ENCODE measurements at places on chromosomes 7 and 10. TPM values are rescaled to one million over a fixed set of nuclear protein-coding genes. Genes with fewer than 3 reads are reported as not detected.

Gene GNG11
- 11.2 TPM for total RNA-seq

Gene LOXL4
- 13.3 TPM for total RNA-seq

Gene ATRNL1
- 0.16 TPM for total RNA-seq

Gene CELF2
- total RNA-seq: 4.4 TPM

Gene PSMA2
- 42.6 TPM for total RNA-seq

Gene RP9
- 9.4 TPM for total RNA-seq

Gene IQUB
- total RNA-seq: 0.69 TPM

Gene OR6B1
- not detected for total RNA-seq

Gene MRC1
- total RNA-seq: not detected

Gene SLC18A3
- not detected for total RNA-seq

Gene ITGA8
- under 0.01 TPM for total RNA-seq

Gene CYP3A7
- 1.1 TPM for total RNA-seq

Gene JMJD1C
- 39.4 TPM for total RNA-seq

Gene PLAU
- 63.4 TPM for total RNA-seq

Gene HMX3
- total RNA-seq: 0.16 TPM

Gene SMARCD3
- 31.8 TPM for total RNA-seq

Gene CPA2
- total RNA-seq: not detected

Gene DLX5
- total RNA-seq: not detected

Gene TMEM229A
- total RNA-seq: not detected

Gene OPALIN
- not detected for total RNA-seq

Gene PKD1L1
- total RNA-seq: under 0.01 TPM

Gene VIPR2
- total RNA-seq: not detected

Gene FXYD4
- total RNA-seq: not detected

Gene PRLHR
- total RNA-seq: not detected

All from bronchial smooth muscle cell (primary cell).